ENCODE measurements at places on chromosomes 3 and 15.

GRCh38 chr15:39786447-39787056 is 3.9 kb upstream of the FSIP1 start:
- DNase-seq = peak; percentile 26

DNA sequence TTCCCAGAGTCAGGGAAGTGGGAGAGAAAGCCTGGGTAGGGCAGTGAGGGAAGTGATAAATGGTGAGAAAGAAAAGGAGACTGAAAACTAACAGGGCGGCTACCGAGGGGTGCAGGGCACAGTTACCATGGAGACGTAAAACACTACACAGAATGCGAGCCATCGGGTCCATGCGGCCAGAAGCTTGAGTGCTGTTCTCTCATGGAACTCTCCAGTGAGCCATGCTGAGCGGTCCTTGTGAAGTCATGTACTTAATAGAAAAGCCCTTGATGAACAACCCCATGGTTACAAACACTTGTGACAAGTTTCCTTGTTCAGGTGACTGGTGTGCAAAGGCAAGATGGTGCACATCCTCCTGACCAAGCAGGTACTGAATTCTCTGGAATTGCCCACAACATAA is 3.7 kb upstream of the PLA2G4F start:
- DNase-seq = no peak

GRCh38 chr3:168036619-168037018 is 59.1 kb downstream of the GOLIM4 start:
- no peak for DNase-seq

GRCh38 chr3:163983940-163984339 is 1094.4 kb downstream of the SI start:
- no peak for DNase-seq

DNA sequence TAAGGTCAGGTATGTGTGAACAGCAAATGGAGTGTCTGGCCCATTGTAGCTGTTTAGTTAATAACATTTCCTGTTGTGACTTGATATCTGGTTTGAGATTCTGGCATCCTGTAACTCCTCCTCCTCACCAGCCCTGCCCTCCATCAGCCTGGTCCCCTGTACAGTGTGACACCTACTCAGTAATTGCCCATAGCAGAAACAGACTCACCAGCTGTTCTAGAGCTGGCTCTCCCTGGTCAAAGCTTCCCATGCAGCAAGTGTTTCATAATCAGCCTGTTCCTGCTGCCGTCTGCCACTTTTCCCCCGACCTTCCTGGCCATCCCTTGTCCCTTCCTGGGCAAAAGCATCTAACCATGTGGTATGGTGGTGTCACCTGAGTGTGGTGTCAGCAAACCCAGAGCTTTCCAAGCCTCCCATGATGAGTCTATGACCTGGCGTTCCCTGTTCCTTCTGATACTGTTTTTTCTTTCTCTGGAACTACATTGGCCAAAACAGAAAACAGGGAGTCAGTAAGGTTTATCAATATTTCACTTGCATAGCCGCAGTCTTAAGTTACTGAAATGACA is 55.4 kb downstream of the B3GALNT1 start:
- DNase-seq = no peak
